Stimulated activated CD4-positive, alpha-beta T cell treated with anti-CD3 and anti-CD28 coated beads, Interleukin-4, amount 100 ng/mL, for 4 hours (primary cell): ENCODE measurements at places on chromosomes 5 and 9.

DNA sequence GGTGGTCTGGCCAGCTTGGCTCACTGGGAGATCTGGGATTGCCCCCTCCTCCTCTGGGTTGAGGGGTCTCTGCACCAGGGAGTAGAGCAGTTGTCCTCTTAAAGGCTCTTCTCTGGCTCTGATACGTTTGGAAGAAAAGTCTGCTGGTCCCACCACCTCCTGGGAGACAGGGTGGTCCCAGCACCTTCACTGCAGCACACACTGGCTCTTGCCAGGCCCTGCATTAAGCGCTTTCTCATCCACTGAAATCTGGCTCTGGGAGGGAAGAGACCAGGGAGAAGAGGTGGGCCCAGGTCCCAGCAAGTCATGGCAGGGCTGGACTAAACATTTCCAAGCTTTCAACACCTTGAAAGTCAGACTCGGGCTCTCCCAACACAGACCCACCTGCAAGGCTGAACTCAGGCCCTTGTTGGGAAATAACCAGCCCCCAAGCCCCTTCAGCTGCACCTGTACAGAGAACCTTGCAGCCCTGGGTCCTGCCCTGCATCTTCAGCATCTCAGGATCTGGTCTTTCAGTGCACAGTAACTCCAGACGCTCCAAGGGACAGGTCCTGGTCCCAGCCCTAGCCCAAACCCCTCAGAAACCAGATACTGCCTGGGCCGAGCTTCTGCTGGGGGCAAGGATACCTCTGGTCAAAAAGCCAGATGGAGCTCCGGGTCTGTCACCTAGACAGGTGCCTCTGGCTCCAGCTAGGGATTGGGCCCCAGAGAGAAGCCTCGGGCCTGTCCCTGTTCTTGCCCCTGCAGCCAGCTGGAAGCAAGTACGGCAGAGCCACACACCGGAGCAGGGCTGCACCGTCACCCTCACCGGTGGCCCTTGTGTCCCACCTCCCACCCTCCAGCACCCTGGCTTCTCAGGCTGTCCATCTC is 134.5 kb downstream of the DAB2IP start:
- DNase-seq, result no peak

DNA sequence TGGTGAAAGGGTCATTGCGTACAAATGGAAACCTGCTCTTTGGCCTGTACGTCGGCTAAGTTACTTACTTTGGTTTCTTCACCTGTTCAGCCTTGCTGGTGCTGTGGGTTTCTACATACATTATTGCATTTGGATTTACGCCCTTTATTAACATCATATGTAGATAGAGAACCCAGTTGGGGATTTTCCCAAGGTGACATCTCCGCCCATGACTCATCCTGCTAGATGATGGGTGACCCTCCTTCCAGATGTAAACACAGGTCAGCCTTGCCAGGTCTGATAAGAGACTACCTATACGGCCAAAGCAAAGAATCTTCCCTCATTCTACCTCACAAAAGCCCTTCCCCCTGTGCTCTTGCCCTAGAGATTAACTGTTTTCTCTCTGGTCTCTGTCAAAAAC is 360.9 kb downstream of the KDM4C start:
- no peak for DNase-seq

- no peak for DNase-seq
Measured at GRCh38 chr5:151214614-151215545, 9.0 kb downstream of the CCDC69 start.

DNA sequence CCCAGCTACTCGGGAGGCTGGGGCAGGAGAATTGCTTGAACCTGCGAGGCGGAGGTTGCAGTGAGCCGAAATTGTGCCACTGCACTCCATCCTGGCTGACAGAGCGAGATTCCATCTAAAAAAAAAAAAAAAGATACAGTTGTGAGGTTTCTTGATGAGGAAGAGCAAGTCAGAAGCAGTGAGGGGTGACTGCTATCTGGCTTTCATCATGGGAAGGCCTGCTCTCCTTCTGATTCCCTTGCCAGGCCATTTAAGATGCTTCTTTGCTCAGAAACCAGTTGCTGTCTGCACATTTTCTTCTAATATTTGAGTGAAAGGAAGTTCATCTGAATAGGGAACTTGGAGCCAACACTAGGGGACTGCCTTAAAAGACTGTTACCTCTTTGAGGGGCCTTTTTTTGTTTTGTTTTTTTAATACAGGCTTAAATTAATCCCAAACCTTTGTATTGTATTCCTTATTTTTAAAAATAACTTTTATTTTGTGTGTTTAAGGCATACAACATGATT is 201.9 kb downstream of the ARHGAP26 start:
- DNase-seq, result no peak

- no peak for DNase-seq
Measured at GRCh38 chr5:36305571-36306326, 4.0 kb upstream of the RANBP3L start.

DNA sequence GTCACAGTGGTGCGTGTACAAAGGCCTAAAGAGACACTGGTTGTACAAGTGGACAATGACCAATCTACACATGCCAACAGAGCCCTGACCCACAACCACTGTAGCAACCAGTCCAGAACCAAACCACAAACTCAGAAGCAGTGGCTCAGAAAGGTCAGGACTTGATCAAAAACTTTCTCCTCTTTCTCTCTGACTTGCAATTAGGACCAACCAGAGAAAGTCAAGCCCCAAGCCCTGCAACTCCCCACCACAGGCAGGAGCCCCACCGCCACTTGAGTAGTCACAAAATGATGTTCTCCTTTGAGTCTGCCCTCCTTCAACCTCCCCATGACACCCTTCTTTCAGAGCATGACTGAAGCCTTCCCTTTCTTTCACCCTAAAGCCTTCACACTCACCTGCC is 291.8 kb downstream of the CDH10 start:
- no peak for DNase-seq

DNA sequence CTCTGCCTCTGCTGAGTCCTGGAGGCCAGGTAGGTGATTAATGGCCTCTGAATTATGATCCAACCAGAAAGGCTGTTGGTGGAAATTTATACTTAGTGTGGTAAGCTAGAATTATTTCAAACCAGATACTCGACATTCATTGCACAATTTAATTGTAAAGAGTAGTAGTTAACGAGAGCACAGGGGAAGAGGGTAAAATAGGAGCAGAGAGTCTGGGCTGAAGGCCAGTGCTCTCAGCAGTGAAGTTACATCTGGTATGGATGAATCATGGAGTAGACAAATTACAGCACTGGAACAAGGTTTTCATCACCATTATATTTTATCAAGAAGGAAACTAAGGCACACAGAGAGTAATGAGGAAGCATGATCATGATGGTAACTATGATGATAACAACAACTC is 92.5 kb downstream of the TLR4 start:
- DNase-seq, result no peak

- no peak for DNase-seq
Measured at GRCh38 chr9:88458716-88459465, 70.6 kb downstream of the SPIN1 start.

DNA sequence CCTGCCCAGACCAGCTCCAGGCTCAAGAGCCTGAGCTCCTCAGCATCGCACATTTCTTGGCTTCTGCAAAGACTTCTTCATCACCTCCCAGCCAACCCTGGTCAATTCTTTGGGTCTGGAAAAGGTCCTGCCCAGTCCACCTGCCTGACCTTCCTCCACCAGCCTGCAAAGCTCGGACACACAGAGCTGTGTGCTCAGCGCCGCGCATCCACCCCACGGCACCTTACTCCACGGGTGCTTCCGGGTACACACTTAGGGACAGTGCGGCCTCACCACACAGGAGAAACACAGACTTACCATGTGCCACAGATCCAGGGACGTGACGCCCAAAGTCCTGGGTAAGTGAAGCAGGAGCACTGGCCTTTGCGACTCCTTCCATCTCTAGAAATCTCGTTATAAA is 97.3 kb downstream of the KCNT1 start:
- DNase-seq, result no peak

DNA sequence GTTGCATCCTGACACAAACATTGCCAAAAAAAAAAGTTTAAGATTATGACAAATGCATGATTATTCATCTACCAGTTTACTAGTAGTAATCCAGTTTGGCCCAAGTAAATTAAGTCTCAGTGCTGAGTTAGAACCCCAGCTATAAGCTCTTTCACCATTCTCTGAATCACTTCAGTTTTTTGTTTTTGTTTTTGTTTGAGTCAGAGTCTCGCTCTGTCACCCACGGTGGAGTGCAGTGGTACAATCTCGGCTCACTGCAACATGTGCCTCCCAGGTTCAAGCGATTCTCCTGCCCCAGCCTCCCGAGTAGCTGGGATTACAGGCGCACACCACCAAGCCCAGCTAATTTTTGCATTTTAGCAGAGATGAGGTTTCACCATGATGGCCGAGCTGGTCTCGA is 1.5 kb upstream of the PCYOX1L start:
- no peak for DNase-seq

DNA sequence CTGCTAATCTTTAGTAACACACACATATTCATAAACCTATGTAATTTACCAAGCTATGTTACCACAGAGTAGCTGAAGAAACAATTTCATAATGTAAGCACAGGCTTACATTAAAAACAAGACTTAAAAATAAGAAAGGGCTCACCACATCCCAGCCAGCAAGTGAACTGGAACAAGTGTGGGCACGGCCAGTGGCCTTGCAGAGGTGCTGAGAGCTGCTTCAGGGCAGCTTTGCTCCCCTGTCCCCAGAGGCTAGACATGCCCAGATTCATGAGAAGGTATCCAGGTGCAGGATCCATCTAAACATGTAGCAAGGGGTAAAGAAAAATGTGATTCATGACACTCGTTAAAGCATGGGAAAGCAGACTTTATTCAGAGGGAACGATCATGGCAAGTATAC is 62.0 kb upstream of the CKS2 start:
- DNase-seq, result no peak

DNA sequence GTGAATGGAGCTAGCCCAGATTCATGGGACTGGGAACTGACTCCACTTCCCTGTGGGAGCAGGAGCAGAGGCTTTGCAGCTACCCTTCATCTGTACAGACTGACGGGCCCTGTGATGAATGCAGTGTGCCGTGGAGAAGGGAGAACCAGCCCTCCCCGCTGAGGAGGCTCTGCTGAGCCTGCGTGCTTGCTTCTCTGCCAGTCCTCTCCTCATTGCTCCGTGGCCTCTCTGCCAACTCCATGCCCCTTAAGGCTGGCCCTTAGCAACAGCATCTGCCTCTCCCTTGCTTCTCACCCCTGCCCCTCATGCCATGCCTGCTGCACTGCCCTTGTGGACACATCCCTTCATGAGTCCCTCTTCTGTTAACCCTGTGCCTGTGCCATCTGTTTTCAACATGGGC is 53.6 kb downstream of the GADD45G start:
- DNase-seq, result no peak

DNA sequence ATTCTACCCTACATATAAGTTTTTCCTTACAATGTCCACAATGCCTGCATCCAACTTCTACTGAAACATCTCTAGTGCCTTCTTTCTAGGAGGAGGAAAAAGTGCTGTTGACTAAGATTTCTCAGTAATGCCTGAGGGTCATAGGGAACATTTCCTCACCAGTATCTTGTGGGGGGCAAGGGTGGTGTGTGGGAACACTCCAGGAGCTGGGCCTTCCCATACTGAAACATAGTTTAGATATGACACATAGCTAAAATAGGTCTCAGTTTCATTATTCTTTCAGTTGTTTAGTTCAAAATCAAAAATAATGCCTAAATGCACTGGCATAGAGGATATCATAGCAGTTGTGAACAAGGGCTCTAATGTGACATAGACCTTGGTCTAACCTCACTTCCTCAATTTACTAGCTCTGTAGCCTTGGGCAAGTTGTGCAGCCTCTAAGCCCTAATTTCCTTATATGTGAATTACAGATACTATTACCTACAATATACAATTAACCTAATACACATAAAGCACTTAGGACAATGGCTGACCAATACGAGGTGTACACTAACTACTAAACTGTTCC is 66.1 kb downstream of the HAPLN1 start:
- DNase-seq, result no peak

DNA sequence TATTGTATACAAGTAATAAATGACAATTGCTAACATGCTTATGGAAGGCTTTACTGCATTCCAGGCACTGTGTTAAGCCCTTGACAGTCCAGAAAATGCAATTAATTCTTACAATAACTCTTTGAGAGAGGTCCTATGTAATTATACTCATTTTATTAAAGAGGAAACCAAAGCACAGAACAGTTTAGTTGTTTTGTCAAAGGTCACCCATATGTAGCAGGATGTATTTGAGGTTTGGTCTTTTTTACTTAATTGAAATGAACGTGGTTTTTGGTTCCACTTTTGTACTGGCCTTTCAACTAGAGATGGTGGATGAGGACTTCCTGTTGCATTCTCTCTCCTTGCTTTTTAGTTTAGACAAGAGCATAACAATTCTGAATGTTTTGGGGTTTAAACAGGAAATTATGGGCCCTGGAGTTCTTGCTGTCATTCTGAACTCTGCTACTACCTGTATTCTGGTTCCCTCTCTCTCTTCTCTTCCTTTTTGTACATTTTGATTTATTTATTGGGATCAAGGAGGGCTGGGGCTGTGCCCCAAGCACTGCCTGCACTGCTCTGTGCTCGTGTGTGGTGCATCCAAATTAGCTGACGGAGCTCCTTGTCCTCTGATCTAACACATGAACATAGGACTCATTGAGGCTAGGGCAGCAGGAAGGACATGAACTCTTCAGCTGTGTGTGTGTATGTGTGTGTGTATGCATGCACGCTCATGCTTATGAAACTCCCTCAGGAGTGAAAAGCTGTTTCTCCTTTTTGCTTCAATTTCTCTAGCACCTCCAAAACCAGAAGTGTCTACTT is 47.4 kb downstream of the SLC28A3 start:
- DNase-seq, result no peak

DNA sequence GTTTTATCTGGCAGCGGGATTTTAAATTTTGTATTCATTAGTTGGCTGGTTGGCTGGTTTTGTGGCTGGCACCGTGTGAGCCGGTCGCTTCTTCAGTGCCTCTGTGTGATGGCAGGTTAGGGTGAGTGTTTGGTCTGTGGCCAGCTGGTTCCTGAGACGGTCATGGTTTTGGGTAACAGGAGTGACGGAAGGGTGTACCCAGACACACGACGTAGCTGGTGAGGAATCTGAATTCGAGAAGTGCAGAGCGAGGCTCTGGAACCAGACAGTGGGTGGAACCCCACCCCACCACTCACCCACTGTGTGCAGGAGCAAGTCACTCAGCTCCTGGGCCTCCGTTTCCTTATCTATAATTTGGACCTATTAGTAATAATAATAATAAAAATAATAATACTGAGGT is 2.7 kb downstream of the BTNL9 start:
- DNase-seq, result no peak

GRCh38 chr9:137592767-137593166 is 2.5 kb upstream of the ZMYND19 start:
- no peak for DNase-seq

GRCh38 chr9:120490888-120491595 is 88.9 kb downstream of the CDK5RAP2 start:
- DNase-seq, result no peak

- no peak for DNase-seq
Measured at GRCh38 chr9:90830977-90831376, 29.4 kb downstream of the SYK start.

- no peak for DNase-seq
Measured at GRCh38 chr5:105696440-105696839, 1974.3 kb downstream of the EFNA5 start.

GRCh38 chr9:29741169-29741568 is 2167.9 kb upstream of the C9orf72 start:
- DNase-seq, result no peak

- DNase-seq, result no peak
Measured at GRCh38 chr9:26800322-26800721, 92.3 kb downstream of the CAAP1 start.

- no peak for DNase-seq
Measured at GRCh38 chr9:75431375-75431774, 343.1 kb downstream of the OSTF1 start.
